ENCODE measurements at places on chromosomes 2 and 18. TPM values are rescaled to one million over a fixed set of nuclear protein-coding genes. Genes with fewer than 3 reads are reported as not detected.

The TTN gene
- total RNA-seq = 0.01 TPM

The CHRND gene
- total RNA-seq = not detected

The WDPCP gene
- 3.6 TPM for total RNA-seq

The EN1 gene
- 0.92 TPM for total RNA-seq

The C2orf81 gene
- total RNA-seq = 4.4 TPM

The MARCHF7 gene
- 68.1 TPM for total RNA-seq
